ENCODE measurements at places on chromosomes 7 and 10.

- DNase-seq: no peak
These were observed 136.6 kb upstream of the TARP start for GRCh38 chr7:38410056-38410455.

GRCh38 chr7:96823274-96823673, 113.6 kb upstream of the SEM1 start:
- no peak for DNase-seq

DNA sequence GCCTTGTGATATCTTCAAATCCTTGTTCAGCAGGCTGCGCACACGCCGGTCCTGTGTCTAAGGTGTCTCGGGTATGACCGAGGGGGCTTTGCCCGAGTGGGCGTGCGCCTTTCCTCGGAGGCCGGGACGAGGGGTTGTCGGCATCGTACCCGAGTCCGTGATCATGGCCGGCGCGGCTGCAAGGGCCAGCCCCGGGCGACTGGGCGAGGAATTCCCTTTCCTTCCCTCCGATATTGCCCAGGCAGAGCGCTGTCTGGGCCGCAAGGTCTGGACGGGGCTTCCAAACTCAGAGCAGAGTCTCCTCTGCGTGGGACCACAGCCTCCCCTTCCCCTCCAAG, 59.7 kb downstream of the ZNF467 start:
- no peak for DNase-seq

GRCh38 chr10:98260350-98260749, 7.6 kb downstream of the LOXL4 start:
- no peak for DNase-seq

DNA sequence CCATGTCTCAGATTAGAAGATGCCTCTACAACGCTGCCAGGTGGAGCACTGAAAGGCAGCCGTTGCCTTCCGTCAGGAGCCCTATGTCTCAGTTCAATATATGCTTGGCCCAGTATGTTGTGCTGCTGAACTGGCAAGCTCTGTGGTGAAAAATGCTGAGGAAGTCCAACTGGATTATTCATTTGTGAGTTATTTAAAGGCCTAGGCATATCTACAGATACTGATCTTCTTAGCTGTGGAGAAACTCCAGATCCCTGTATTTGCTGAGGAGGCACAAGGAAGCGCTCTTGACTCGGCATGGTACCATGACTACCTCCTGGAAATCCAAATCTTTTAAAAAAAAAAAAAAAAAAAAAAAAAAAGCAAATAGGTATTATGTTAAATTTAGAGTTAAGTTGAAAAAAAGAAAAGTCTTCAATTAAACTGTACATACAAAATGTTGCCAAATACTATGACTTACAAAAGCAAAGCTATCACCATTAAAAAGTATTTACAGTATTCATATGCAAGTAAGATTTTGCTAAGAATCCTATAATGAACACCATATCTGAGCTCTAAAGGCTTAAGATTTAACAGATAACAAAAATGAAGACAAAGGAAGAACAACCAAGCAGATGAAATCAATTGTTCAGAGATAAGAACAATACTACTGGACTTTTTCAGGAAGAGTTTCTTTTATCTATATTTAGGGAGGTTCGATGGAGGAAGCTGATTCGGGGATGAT, 152.4 kb downstream of the GALNT11 start:
- DNase-seq: no peak

DNA sequence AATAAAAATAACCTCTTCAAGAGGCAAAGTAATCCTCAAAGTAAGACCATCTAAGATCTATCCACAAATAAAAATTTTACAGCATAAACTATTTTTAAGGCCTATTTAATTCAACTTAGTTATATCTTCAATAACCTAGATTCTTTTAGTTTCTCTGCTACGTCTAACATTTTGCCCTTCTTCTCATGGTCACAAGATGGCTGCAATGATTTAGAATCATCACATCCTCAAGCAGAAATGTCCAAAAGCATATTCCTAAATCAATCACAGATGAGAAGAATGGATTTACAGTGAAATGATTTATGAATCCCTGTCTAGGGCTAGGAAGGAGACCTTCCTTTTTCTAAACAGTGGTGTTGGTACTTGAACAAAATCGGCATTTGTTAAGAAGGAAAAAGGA, 304.7 kb downstream of the ARHGAP12 start:
- DNase-seq: no peak

- peak; percentile 79 for DNase-seq
These were observed 73.2 kb downstream of the VCL start for GRCh38 chr10:74071157-74071556.

- DNase-seq: peak; percentile 30
These were observed 226.4 kb downstream of the BUB3 start for GRCh38 chr10:123380491-123381085.

DNA sequence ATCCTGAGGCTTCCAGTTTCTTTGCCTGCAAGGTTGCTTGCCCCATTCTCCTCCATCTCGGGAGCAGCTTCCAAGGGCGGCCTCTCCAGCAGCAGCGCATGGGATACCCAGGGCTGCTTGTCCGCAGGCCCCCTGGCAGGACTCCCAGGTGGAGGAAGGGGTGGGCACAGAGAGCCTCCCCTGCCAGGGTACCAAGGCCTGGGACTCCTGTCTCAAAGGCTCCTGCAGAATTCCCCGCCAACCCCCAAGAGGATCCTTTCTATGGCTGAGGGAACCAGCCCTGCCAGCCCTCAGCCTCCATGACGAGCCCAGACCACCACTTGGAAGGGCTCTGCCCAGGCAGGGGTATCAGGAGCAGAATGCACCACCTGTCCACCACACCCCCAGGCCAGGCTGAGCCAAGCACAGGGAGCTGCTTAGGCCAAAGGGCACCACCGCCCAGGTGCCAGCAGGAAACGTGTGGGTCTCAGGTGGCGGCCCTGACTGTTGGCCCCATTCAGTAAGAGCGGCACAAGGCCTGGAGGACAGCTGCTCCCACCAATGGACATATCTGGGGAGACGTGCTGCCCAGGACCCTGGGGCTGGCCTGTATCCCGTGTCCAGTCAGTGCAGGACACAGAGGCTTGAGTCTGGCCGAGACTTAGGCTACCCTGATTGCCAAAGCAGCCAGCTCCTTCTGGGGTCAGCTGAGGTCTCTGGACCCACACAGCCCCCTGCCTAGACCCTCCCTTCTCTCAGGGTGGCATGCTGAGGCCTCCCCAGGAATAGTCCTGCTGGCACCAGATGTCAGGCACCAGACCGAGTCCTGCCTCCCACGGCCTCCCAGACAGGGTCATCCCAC, 33.8 kb upstream of the INPP5A start:
- DNase-seq: no peak

DNA sequence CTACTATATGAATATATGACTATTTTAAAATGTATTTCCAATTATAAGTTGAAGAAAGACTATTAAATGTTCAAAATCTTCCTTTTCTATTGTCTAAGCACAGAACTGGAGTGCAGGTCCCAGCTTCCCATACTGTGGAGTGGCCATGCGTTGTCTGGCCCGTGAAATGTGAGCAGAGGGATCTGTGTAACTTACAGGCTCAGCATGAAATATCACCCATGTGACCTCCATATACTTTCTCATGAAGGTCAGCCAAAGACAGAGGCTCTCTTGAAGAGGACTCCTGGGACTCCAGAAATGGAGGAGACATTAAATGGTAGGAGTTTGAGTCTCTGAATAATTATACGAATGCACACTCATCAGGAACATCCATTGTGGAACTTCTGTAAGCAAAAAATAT, 92.4 kb upstream of the CAV2 start:
- DNase-seq: no peak

DNA sequence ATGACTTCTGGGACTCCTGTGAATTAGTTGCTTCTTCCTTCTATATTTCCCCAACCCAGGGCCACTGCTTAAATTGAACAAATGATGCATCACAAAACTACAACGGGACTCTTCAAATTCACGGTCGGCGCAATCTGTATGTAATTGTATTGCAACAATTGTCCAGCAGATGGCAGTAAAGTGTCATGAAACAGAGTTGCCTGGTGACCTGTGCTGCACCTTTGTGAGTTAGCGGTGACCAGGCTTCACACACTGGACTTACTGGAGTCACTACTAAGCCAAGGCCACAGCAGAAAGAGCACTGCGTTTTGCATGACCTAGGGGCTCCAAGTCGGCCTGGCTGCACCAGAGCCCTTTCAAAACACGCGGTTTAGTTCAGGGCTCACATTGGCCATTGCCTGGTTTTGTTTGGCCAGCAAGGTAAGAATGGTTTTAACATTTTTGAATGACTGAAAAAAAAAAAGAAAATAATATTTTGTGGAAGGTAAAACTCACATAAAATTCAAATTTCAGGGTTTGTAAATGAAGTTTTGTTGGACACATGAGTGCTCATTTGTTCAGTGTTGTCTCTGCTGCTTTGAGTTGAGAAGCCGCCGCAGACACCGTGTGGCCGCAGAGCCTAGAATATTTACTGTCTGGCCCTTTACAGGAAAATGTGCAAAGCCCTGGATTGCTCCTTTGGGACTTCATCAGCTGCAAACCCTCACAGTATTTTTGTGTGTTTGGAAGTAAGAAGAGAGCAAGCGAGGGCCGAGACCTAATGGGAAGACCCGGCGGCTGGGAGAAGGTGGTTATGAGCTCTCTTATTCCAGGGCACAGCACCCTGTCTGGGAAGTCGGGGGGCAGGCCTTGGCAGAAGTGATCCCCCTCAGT, 23.2 kb upstream of the ZNF32 start:
- peak; percentile 86 for DNase-seq

All from mesendoderm (in vitro differentiated cells).